ENCODE measurements at places on chromosomes 12 and 14.
A peak's percentile ranks its signal among the peaks of the same experiment; 100 is the strongest.

DNA sequence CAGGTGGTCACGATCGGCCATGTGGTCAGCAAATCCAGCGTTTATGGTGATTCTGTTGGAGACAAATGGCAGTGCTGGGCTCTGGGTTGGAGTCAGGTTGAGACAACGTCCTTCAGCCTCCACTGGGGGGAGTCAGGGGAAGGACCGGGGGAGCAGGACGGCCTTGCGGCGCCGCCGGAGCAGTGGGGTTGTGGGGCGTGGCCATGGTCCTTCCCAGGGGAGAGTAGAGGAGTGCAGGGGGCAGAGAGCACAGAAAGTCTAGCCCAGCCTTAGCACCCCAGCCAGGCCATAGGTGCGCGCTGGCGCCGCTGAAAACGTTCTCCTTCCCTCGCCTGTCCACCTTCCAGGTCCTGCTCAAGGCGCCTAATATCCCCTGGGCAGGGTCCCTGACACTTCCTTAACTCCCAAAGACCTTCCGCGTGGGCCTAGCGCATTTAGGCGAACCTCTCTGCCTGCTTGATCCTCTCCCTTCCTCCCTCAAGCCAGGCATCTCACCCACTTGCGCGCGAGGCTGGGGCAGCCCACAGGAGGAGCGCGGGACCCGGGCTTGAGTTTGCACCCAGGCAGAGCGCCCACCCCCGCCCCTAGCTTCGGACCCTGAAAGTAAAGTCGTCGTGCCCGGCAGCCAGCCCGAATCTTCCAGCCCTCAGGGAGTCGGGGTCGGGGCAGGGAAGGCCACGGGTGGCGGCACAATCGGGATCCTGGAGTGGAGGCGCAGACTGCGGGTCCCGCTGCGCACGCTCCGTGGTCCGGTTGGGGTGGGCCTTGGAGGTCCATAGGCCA lies 3.1 kb upstream of the KIF26A start:
- peaks cover 13% of the 10 kb centered on the region for H3K4me1 ChIP-seq
- no peak overlapping the region for H3K27ac ChIP-seq
- no peak overlapping the region for H3K4me3 ChIP-seq
- no peak for DNase-seq
- peaks cover 69% of the 10 kb centered on the region for H3K27me3 ChIP-seq
- no peaks in the 10 kb centered on the region for H3K36me3 ChIP-seq

GRCh38 chr12:101969-102878 lies 35.7 kb downstream of the IQSEC3 start:
- peaks cover 5% of the 10 kb centered on the region for H3K4me1 ChIP-seq
- no peaks in the 10 kb centered on the region for H3K36me3 ChIP-seq

DNA sequence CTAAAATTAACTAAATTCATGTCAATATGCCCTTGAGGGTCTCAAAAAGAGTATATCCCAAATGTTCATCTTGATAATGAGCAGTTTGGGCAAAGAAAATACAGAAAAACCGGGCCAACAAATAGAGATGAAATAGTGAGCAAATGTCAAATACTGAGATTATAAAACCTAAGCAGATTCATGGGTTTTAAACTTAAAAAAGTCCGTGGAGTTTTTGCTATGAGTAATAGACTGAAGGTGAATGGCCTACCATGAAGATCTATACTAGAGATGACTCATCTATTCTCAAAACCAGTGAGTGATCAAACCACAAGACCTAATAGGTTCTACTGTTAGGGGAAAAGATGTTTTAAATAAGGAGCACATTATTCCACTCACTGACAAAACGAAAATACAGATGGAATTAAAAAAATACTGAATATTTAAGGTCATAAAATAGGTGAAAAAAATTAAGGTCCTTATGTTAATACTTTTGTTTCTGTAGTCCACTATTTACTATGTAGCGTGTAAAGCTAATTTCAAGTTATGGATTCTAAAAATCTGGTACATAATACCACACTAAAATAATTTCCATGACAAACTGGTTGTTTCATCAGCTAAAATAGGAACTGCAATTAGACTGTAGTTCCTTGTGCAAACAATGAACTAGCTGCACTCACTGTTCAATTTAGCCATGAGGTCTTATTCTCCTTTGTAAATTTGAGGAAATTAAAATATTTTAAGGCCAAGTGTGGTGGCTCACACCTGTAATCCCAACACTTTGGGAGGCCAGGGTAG lies 5.0 kb downstream of the HNRNPC start:
- DNase-seq = no peak
- peaks cover 66% of the 10 kb centered on the region for H3K4me1 ChIP-seq
- H3K27me3 ChIP-seq = no peaks in the 10 kb centered on the region
- peaks cover 99% of the 10 kb centered on the region for H3K36me3 ChIP-seq

GRCh38 chr12:3559601-3560294 lies 68.7 kb downstream of the PRMT8 start:
- no peak overlapping the region for H3K27ac ChIP-seq
- no peak overlapping the region for H3K4me3 ChIP-seq
- no peak for DNase-seq
- no peaks in the 10 kb centered on the region for H3K36me3 ChIP-seq

GRCh38 chr12:110371408-110372055 lies 32.0 kb downstream of the ANAPC7 start:
- H3K27me3 ChIP-seq = no peaks in the 10 kb centered on the region
- no peak for DNase-seq
- no peaks in the 10 kb centered on the region for H3K4me1 ChIP-seq
- H3K4me3 ChIP-seq = no peak overlapping the region
- peaks cover 64% of the 10 kb centered on the region for H3K36me3 ChIP-seq

- peaks cover 7% of the 10 kb centered on the region for H3K36me3 ChIP-seq
- no peak overlapping the region for H3K27ac ChIP-seq
- no peaks in the 10 kb centered on the region for H3K4me1 ChIP-seq
- no peak for DNase-seq
Measured at GRCh38 chr12:82852529-82852928, 165.8 kb downstream of the TMTC2 start.

DNA sequence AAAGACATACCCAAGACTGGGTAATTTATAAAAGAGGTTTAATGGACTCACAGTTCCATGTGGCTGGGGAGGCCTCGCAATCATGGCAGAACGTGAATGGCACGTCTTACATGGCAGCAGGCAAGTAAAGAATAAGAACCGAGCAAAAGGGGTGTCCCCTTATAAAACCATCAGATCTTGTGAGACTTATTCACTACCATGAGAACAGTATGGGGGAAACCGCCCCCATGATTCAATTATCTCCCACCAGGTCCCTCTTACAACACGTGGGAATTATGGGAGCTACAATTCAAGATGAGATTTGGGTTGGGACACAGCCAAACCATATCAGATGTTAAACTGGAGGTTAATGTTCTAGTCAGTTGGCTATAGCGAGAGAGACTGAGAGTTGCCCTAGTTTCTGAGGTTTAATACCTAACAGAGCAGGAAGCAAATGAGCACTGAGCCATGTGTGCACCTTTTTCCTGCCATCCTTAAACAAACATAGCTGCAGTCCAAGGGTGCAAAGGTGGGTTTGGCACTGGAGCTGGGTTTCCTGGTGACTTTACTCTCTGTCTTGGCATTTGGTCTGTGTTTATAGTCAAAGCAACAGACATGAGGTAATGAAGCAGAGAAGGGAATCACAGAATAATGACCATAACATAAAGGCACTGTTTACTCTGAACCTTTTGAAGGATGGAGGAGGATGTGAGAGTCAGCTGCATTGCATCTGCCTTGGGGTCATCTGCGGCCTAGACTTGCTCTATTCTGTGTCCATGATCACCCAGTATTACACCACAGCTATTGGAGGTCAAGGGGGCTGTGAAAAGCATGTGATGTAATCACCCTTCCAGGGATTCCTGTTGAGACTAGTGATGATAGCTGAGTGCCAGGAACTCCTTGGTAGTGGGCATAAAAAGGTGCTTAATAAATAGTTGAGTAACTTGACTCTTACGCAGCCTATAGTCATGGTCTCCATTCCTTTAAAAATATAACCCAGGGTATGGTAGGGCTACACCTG lies 83.6 kb upstream of the USP44 start:
- no peaks in the 10 kb centered on the region for H3K27me3 ChIP-seq
- no peak for DNase-seq
- no peak overlapping the region for H3K27ac ChIP-seq
- no peak overlapping the region for H3K4me3 ChIP-seq
- no peaks in the 10 kb centered on the region for H3K4me1 ChIP-seq

DNA sequence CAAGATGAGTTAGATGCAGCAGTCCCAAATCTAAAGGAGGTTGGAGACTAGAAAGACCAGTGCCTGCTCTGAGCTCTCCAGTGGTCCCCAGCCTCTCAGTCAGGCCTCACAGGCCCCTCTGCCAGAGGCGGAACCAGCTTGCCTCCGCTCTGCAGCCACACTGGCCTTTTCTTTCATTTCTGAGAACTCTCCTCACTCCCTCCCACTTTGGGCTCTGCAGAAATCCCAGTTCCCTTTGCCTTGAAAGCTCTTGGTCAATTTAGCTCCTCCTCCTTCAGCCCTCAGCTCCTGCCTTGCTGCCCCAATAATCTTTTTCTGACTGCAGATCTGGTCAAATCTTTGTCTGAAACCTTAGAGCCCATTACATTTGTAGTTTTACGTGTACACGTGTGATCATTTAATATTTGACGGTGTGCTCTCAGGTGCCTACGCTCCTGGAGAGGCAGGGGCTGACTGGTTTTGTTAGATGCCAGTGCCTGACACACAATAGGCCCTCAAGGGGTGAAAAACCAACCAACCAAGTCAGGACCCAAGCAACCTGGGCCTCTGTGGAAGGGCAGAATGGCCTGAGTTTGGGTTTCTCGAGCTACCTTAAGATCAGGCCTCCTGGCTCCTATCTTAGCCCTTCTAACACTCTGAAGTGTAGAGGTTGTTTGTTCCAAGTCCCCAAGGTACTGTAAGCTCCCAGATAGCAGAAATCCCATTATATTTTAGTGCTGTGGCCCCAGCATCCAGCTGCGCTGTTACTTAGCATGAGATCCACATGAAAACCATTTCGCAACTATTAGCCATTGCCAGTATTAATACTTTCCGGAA lies 1.1 kb upstream of the NUDT4 start:
- peak overlapping the region; percentile 82 for H3K4me3 ChIP-seq
- H3K36me3 ChIP-seq = peaks cover 30% of the 10 kb centered on the region
- H3K27ac ChIP-seq = no peak overlapping the region
- no peak for DNase-seq
- peaks cover 27% of the 10 kb centered on the region for H3K4me1 ChIP-seq
- no peaks in the 10 kb centered on the region for H3K27me3 ChIP-seq

- H3K4me1 ChIP-seq = peaks cover 4% of the 10 kb centered on the region
- no peak for DNase-seq
- H3K27ac ChIP-seq = no peak overlapping the region
- no peak overlapping the region for H3K4me3 ChIP-seq
Measured at GRCh38 chr14:59363531-59364226, 101.5 kb downstream of the GPR135 start.

- peak overlapping the region; percentile 54 for H3K4me3 ChIP-seq
- no peaks in the 10 kb centered on the region for H3K36me3 ChIP-seq
- peaks cover 42% of the 10 kb centered on the region for H3K4me1 ChIP-seq
- DNase-seq = peak; percentile 76
- H3K27ac ChIP-seq = peak overlapping the region; percentile 76
Measured at GRCh38 chr14:65927931-65928356, 515.4 kb downstream of the FUT8 start.

GRCh38 chr12:48803675-48804074 lies 14.6 kb upstream of the CACNB3 start:
- no peak overlapping the region for H3K4me3 ChIP-seq
- H3K36me3 ChIP-seq = no peaks in the 10 kb centered on the region
- no peak for DNase-seq
- no peaks in the 10 kb centered on the region for H3K27me3 ChIP-seq

- H3K27ac ChIP-seq = no peak overlapping the region
- H3K4me1 ChIP-seq = no peaks in the 10 kb centered on the region
- no peaks in the 10 kb centered on the region for H3K36me3 ChIP-seq
- no peaks in the 10 kb centered on the region for H3K27me3 ChIP-seq
Measured at GRCh38 chr12:34388636-34389377, 366.5 kb downstream of the ALG10 start.

GRCh38 chr12:51943346-51943745 lies 8.2 kb upstream of the ACVR1B start:
- H3K27ac ChIP-seq = no peak overlapping the region
- H3K36me3 ChIP-seq = no peaks in the 10 kb centered on the region
- DNase-seq = no peak
- H3K4me3 ChIP-seq = no peak overlapping the region

- H3K27me3 ChIP-seq = no peaks in the 10 kb centered on the region
- H3K4me3 ChIP-seq = no peak overlapping the region
- H3K4me1 ChIP-seq = no peaks in the 10 kb centered on the region
- peaks cover 64% of the 10 kb centered on the region for H3K36me3 ChIP-seq
- DNase-seq = no peak
Measured at GRCh38 chr12:122859303-122860039, 24.2 kb downstream of the HIP1R start.

DNA sequence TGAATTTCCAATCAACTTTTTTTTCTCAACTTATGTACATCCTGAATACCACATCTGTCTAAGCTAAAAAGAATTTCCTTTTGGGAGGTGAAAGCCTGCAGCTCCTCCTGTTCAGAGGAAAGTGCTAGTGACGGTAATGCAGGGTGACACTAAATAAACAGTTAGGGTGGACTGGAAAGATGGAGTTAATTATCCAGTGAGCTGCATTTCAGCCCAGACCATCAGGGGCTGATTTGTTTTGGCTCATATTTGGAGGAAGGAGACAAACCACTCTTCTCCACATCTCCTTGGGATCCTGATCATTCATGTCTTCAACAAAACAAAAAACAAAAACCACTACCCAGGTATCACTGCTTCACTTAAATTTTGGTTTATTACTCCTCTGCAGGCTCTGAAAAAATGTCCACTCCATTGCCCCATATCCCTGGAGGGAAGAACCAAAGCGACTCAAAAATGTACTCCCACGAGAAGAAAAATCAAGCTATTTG lies 5.1 kb upstream of the SIX1 start:
- H3K4me1 ChIP-seq = peaks cover 66% of the 10 kb centered on the region
- H3K27ac ChIP-seq = no peak overlapping the region
- no peak overlapping the region for H3K4me3 ChIP-seq
- DNase-seq = no peak
- H3K36me3 ChIP-seq = no peaks in the 10 kb centered on the region

- DNase-seq = no peak
- H3K36me3 ChIP-seq = no peaks in the 10 kb centered on the region
- no peaks in the 10 kb centered on the region for H3K27me3 ChIP-seq
- no peak overlapping the region for H3K27ac ChIP-seq
- no peak overlapping the region for H3K4me3 ChIP-seq
Measured at GRCh38 chr12:19647806-19648556, 208.7 kb downstream of the AEBP2 start.

DNA sequence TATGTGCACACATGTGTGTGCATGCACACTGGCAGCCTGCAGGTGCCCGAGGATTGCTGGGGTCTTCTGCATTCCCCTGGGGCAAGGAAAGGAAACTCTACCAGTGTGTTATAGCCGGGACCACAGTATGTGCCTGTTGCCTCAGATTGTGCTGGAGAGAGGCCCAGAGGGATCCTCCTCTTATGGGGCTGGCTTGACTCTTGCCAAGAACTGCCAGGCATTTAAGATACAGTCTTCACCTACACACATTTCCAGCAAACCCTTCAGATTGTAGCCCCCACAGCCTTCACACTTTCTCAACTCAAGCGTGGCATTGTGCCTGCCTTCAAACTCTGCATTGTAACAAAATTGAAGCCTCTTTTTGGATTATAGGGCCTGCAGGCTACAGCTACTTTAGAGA lies 176.7 kb upstream of the DYRK2 start:
- no peak overlapping the region for H3K4me3 ChIP-seq
- no peak for DNase-seq
- H3K27me3 ChIP-seq = no peaks in the 10 kb centered on the region
- no peaks in the 10 kb centered on the region for H3K36me3 ChIP-seq
- no peak overlapping the region for H3K27ac ChIP-seq
- peaks cover 13% of the 10 kb centered on the region for H3K4me1 ChIP-seq

- H3K27me3 ChIP-seq = peaks cover under 1% of the 10 kb centered on the region
- no peak for DNase-seq
- no peaks in the 10 kb centered on the region for H3K36me3 ChIP-seq
- no peak overlapping the region for H3K4me3 ChIP-seq
- H3K27ac ChIP-seq = no peak overlapping the region
- H3K4me1 ChIP-seq = no peaks in the 10 kb centered on the region
Measured at GRCh38 chr12:95663525-95663924, 112.2 kb upstream of the USP44 start.
